ENCODE measurements at places on chromosomes 6 and 20.

DNA sequence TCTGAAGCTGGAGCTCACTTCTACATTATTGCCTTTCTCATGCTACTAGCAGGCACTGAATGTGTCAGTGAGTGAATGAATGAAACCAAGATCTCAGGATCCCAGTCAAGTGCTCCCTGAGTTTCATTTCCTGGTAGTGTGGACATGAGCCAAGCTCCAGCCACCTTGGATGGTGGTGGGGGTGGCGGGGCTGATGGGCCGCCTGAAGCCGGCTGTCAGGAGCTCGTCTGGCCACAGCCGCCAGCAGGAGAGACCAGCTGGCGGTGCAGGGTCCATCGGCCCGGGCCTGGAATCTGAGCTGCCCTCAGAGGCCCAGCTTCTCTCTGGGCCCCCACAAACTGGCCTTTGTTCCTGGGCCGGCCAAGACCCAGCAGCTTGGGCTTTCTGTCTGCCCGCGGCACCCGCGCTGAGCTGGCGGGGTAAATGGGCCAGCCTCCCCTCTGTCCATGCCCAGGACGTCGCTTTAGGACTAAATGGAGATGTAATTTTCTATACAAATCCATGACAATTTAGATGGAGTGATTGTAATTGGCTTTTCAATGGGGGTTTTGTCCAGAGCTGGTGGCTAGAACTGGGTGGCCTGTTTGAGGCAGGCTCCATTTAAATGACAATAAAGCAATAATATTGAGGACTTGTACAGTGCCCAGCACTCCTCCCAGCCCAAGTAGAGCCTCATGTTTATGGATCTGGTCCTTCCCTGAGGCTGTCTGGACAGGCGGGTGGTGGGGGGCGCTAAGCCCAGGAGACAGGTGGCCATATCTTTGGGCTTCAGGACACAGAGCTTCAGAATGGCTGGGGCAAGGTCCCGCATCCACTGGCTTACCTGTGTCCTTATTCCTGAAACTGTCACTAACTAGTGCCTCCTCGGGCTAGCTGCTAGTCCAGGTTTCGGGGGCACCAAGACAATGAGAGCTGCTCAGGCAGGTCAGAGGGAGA, 43.5 kb downstream of the NOL4L start:
- no peak for DNase-seq

DNA sequence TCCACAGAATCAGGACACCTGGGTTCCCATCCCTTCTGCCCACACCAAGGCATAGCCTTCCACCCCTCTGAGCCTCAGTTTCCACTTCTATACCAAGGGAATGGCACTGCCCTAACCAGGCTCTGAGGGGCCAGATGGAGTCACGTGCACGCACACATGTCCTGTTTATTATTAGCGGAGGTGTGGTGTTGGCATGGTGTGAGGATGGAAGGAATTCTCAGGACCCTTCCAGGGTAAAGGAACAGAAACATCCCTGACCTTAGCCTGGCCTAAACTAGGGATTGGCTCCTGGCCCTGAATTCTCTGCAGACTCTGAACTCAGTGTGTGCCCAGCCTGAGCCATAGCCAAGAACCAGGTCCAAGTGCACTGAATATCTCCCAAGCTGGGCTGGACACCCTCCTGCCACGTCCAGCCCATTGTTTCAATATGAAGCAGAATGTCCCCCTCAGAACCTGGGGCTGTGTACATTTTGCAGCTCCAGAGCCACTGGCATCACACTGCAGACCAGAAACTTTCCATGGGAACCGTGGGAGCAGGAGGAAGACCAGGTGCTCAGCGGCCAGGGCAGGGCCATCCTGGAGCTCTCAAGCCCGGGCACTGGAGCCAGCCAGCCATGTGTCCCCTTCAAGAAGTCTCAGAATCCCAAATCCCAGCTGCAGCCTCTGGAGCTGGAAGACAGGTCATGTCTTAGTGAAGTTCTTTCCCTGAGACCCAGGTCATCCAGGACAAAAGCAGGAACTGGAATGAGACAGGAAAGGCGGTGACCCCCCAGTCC, 208.4 kb downstream of the ANKRD60 start:
- DNase-seq = no peak

DNA sequence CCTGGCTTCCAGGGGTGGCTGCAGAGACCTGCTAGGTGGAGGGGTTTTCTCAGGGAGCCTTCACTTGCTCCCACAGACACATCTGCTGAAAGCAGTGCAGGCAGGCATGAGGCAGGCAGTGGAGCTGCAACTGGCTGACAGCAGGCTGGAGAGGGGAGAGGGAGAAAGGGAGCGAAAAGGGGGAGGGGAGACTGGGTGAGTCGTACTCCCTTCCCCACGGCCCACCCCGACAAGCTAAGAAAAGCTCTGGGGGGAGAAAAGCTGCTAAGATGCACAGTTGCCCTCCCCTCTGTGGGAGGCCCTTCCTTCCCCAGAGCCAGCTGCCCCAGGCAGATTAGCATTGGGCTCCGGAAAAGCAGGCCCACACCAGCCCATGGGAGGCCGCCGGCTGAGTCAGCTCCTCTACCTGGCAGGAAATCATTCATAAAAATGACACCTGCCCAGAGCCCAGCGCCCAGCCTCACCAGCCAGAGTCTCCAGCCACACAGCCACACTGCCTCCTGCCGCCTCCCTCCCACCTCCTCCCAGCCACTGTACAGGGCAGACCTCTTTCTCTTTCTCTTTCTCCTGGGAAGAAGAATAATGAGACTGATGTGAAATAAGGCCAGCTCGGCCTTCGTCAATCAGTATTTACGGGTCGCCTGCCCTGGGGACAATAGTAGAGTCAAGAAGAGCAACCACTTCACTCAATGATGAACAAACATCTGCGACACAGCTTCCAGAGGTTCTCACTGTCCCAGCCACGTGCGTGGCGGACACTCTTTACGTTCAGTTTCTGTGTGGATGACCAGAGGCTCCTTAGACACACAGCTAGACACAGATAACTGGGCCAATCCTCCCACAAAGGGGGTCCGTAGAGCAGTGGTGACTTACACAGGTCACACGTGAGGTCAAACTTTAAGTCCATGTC, 7.7 kb upstream of the C20orf203 start:
- no peak for DNase-seq

DNA sequence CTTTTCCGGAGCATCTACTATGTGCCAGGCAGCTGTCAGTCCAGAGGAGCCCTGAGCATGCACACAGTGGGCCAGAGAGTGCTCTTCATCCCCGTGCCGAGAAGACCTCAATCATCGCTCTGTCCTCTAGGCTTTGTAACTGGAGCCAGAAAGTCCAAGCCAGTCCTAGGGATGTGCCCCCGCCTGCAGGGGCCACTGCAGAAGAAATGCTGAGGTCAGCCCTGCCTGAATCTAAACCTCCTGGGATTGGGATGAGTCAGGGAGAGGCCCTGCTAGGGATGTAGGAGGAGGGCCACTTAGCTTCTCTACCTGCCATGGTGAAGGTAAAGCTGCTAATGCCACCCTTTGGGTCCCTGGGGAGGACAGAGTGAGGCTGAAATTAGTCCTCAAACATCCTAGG, 146.8 kb downstream of the CDC5L start:
- no peak for DNase-seq

- DNase-seq = peak; percentile 28
Measured at GRCh38 chr6:35454391-35455110, 2.4 kb downstream of the FANCE start.

Data from NAMALWA (cell line).